ENCODE measurements at places on chromosomes 12 and 14.

- DNase-seq = no peak
Observed at GRCh38 chr14:61535032-61535431, 160.3 kb upstream of the HIF1A start.

DNA sequence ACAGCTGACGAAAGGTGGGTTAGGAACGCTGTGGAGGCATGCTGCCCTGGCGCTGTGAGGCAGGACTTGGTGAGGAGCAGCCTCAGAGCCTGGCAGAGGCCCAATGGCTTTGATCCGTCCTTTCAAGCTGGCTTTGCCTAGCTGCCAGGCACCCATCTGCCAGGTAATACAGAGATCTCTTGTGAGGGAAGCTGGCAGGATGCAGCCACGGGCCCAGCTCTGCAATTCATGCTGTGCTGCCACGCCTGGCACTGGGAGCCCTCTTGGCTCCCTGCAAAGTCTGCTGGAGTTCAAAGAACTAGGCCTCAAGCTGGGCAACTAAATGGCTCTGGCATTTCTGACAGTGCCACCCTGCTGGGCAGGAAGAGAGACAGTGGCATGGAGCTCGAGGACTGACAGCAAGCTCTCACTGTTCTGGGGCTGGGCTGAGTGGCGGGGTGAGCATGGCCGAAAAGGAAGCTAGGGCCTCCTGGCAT is 18.7 kb downstream of the IQSEC3 start:
- no peak for DNase-seq

DNA sequence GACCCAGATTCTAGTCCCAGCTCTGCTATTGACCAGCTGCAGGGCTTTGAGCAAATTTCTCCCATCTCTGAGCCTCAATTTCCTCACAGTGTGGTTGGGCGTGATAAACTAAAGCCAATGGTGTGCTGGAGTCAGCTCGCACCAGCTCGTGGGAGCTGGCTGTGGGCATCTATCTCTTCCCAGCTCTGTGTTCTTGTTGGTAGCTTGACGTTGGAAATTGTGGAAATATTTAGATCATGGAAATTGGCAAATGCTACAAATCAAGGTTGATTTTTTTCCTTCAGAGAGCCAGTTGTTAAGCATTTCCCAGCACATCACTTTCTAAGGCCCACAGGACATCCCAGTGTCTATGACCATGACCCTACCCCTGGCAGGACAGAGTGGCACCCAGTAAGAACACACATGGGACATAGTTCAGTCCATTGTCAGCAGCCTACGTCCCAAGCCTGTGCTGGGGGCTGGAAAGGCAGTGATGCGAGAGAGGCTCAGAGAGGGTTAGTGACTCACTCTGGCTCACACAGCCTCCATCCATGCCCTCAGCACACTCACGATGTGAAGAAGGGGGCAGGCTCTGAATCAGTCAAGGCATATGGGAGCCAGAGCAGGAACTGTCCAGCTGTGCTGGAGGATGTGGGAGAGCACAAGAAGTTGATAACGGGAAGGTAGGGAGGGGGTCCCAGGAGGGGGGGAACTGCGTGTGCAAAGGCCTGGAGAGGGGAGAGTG is 77.6 kb downstream of the LGMN start:
- DNase-seq = no peak

DNA sequence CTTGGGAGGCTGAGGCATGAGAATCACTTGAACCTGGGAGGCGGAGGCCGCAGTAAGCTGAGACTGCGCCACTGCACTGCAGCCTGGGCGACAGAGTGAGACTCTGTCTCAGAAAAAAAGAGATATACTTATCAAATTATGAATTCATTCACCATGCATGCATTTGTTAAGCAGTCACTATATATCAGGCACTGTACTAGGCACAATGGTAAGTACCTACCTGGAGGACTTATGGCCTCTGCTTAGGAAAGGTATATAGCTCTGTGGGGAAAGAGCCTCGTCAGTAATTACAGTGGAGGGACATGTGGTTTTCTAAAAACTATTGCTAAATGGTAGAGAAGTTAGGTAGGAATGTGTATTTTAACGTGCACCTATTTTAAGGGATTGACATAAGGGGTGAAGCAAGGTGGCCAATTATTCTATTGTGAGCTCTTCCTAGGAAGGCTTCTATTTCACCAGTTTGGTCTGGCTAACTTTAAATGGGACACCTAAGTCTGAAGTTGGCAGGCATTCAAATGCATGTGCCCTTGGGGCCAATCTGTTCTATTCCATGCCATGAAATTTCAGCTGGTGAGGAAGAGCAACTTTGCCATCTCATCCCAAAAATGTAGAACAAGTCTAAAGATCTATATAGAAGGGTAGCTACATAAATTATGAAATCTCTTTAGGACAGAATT is 15.0 kb downstream of the TCP11L2 start:
- DNase-seq = no peak

DNA sequence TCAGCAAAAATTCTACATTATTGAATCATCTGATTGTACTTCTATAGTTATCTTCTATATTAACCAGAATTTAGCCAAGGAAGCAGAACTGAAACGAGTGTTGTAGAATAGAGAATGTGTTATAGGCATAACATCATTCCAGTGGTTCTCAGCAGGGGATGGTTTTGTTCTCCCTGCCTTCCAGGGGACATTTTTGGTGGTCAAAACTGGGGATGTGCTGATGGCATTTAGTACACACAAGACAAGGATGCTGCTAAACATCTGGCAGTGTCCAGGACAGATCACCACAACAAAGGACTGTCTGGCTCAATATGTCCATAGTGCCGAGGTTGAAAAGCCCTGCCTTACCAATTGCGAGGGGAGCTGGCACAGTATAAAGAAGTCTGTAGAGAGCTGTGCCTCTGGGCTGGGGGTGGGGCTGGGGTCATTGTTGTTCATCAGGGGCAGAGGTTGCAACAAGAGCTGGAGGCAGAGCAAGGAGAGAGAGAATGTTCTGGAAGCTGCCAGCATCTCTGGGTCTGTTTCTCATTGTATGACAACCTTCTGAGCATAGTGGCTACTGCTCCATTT is 1472.8 kb downstream of the AACS start:
- no peak for DNase-seq

- DNase-seq = no peak
Observed at GRCh38 chr12:26360062-26360461, 164.7 kb downstream of the SSPN start.

GRCh38 chr14:102973706-102974285 is 51.3 kb downstream of the AMN start:
- no peak for DNase-seq

- no peak for DNase-seq
Observed at GRCh38 chr14:94329857-94330256, 6.7 kb upstream of the SERPINA6 start.

DNA sequence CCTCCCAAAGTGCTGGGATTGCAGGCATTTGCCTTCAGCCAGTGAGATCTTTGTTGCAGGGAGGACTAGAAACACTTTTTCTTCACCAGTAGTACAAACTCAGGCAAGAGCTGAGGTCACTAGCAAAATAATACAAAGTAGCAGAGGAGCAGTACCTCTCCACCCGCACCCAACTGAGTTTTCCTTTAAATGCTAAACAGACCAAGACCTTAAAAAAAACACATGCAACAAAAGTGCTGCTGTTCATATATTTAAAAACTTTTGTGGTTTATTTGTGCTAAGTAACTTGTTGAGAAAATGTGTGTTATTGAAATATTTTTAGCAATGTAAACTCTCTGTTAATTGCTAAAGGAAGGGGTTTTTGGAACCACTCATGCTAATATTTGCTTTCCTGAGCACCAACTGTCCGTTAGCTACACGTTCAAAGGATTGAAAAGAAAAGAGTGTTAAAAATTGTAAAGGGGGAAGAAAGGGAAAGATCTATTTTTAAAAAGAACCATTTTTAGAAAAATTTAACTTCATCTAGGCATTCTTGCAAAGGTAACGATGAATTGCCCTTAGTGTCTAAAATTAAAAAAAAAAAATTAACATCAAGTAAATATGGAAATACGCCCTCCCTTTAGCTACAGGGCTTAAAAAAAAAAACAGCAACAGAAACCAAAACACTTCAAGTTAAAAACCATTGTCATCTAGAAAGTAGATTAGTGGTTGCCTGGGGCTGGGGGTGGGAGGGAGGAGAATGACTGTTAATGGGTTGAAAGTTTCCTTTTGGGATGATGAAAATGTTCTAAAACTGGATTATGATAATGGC is 114.0 kb upstream of the KRAS start:
- peak; percentile 79 for DNase-seq

- no peak for DNase-seq
Observed at GRCh38 chr12:27208414-27208750, 35.7 kb upstream of the STK38L start.

GRCh38 chr14:99430491-99430890 is 50.2 kb downstream of the SETD3 start:
- peak; percentile 34 for DNase-seq

DNA sequence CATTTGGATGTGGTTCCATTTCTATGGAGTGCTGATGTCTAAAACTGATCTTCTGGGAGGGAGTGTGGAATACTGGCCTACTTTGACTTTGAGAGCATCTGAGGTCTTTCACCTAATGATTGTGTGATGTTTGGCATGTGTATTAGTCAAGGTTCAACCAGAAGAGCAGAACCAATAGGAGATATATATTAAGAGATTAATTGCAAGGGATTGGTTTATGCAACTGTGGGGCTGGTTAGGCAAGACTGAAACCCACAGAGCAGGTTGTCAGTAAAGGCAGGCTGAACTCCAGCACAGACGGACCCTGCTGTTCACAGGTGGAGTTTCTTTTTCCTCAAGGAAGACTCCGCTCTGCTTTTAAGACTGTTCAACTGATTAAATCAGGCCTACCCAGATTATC is 11.6 kb downstream of the BMAL2 start:
- no peak for DNase-seq

DNA sequence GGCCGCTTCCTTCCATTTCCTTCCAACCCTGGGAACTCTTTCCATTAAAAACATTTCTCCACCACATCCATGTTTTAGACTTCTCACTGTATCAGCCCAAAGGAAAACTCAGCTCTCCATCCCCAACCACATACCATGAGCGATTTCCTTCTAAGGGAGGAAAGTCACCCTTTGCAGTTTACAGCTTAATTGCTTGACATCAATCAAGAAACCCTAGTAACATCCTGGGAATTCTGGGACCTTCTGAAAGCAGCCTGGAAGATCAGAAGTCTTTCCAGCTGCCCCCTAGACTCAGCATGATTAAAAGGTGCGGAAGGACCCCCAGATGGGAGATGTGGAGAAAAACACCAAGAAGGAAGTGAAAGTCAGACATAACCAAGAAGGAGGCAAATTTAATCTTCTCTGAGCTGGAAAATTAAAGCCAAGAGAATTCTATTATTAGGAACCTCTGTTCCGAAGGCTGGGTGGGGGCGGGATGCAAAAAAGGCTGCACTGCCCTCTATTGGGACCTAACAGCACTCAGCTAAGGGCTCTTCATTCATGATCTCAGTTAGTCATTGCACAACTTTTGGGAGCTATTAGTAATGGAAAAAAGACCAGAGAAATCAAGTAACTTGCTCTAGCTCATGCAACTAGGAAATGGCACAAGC is 73.3 kb upstream of the PLXNC1 start:
- DNase-seq = peak; percentile 7

DNA sequence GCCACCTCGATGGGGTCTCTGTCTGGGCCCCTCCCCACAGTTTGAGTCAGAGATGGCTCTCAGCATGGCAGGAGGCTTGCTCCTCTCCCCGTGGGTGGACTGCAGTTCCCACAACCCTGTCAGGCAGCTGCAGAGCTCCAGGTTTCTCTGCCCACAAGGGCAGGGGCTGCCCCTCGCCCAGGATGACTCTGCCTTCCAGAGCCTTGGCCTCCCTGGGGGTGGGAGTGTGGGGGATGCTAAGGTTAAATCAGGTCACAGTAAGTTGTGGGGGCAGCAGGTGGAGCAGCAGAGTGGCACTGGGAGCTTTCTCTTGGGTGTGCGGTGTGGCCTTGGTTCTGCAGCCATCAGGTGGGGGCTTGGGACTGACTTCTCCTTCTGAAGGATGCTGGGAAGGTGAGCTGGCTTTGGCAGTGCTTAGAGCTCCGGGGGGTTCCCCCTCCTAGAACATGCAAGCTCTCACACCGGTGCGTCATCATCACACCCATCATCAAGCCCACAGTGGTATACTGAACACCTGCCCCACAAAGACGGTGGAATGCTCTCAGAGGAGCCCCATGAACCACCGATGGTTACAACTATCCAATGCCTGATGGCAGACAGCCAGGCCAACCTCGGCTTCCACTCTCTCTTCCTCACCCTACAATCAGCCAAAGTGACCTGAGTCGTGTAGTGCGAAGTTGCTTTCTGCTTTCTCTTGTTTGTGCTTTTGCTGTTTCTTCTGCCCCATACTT is 39.7 kb downstream of the ERH start:
- peak; percentile 30 for DNase-seq

DNA sequence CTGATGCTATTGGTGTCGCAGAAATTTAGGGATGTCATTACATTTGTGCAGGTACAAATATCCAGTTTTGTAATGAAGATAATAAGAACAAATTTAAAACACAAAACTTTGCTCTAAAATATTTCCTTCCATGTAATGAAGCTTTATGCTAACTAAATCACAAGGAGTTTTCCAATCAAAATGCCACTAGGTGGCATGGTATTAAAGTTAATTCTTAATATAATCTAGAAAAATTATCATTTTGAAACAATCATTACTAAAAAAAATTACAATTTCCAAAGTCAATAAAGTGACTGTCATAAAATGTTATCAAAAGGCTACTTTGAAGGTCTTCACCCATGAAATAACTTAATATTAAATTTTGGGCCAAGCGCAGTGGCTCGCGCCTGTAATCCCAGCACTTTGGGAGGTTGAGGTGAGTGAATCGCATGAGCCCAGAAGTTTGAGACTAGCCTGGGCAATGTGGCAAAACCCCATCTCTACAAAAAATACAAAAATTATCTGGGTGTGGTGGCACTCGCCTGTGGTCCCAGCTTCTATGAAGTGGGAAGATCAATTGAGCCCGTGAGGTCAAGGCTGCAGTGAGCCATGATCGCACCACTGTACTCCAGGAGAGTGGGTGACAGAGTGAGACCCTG is 77.4 kb downstream of the KIF21A start:
- DNase-seq = no peak

- DNase-seq = no peak
Observed at GRCh38 chr14:75222208-75222701, 45.8 kb upstream of the TMED10 start.

GRCh38 chr12:72289633-72290032 is 17.5 kb downstream of the TRHDE start:
- no peak for DNase-seq

DNA sequence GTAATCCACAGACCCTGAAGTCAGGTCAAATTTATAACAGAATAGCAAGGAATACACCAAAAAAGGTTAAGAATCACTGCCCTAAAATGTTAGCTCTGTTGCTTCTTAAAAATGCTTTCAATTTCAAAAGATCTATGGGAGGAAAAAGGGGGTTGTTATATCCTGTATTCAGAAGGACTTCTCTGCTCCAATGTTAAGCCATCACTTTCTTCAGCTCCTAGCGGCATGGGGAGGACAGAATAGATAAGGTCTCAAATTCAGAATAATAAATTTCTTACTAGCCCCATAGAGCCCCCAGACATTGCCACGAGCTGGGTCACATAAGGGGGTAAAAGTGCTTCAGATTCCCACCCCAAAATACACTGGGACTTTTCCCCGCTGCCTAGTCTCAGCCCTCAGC is 49.8 kb downstream of the CPM start:
- DNase-seq = no peak
